ENCODE measurements at places on chromosomes 13 and 19.

- DNase-seq, result no peak
Observed at GRCh38 chr19:41535029-41535622, 40.8 kb upstream of the CEACAM21 start.

DNA sequence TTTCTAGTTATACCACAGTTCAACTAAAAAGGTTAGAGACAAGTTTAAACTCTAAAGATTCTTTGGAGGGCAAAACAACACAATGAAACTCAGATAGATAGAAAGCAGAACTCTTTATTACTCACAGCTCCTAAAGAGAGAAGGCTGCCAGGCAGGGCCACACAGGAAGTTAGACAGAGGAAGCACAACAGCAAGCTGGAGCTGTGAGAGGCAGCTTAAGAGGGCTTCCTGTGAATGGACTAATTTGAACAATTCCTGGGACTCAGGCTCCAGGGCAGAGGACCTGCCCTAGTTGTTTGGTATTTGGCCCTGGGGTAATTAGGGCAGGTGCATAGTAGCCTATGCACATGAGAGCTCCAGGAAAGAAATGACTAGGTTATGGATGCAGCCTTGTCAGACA, 803.6 kb downstream of the DIAPH3 start:
- DNase-seq, result no peak

GRCh38 chr13:110281736-110282135, 25.2 kb downstream of the COL4A1 start:
- DNase-seq, result no peak

DNA sequence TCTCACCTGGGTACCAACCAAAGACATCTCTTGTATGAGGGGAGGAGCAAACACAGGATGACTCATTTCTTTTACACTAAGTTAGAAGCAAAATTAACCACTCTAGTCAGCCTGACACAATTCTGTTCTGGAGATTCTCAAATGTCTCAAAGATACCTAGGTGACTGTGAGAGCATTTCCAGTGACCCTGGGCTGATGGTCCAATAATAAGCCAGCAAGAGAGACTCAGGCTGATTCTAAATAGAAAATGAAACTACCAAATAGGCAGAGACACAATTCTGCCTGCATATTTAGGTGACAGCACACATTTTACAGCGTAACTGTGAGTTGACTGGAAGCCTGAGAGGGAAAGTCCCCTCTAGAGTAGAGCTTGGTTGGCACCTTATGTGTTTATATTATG, 16.3 kb downstream of the ZNF91 start:
- no peak for DNase-seq

DNA sequence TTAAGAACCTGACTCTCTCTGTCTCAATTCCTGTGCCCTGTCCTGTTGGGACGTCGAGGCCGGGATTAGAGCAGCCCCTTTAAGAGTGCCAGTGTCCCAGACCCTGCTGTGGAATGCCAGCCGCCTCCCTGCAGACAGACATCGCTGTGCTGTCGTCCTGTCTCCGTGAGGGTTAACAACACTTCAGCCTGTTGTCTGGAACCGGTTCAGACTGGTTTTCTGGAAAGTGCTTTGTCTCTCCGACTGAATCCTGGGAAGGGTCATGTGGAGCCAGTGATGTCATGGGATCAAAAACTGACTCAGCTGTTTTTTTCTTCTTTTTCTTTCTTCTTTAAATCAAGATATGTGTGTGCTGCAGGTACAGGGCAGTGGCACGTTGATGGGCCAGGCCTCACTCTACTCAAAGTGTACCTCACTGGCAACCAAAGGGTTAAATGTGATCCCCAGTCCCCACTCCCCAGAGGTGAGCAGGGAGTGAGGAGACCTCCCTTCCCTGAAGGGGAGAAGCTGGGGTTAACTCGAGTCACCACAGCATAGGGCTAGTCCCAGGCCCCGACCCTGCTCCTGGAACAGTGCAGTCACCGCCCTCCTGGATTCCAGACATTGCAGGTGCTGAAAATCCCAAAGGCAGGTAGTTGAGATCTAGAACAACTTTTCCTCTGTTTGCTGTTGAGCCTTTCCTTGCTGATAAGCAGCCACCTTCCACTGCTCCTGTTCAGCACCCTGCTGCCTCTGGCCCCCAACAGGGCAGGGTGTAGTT, 50.8 kb downstream of the TSSK6 start:
- no peak for DNase-seq

- no peak for DNase-seq
Observed at GRCh38 chr19:6564393-6564792, 26.6 kb downstream of the CD70 start.
